ENCODE measurements at places on chromosomes 16 and 17.

GRCh38 chr17:33459078-33459940 lies 166.2 kb upstream of the ASIC2 start:
- DNase-seq: no peak

DNA sequence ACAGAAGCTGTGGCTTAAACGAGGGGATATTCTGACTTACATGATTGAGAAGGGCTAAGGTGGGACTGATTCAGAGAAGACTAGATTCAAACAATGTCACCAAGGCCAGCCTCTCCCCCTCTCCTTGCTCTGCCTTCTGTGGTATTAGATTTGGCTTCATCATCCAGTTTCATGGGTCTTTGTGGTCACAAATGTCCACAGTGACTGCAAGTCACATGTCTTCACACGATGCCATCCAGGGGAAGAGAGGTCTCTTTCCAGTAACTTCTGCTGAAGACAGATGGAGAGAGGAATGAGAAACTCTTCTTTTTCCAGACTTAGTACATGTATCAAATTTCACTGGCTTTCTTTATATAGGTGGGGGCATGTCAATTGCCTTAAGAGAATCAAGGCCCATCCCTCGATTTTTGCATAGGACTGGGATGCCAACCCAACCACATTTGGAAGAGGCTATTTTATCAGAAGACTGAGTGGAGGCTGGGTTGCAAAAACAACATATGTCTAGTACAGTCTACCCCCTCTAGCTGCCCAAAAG lies 57.3 kb upstream of the HNF1B start:
- no peak for DNase-seq

- no peak for DNase-seq
Observed at GRCh38 chr16:82010649-82011048, 621 bp downstream of the SDR42E1 start.

DNA sequence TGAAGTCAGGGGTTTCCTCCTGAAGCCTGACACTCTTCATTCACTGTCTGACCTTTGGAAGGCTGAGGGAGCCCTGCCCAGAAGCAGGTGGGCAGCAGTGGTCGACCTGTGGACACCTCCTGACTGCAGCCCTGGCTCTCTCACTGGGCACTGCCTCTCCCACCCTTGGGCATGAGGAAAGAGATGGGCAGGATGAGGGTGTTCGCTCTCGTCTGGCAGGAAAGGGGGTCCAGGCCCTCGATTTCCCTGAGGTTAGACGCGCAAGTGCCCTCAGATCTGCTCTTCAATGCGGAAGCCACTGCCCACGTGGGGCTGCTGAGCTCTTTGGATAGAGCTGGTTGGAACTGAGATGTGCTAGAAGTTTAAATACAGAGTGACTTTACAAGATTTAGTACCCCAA lies 171.9 kb downstream of the AHSP start:
- DNase-seq: no peak

- no peak for DNase-seq
Observed at GRCh38 chr17:39008633-39009032, 41.4 kb upstream of the FBXO47 start.

- DNase-seq: peak; percentile 63
Observed at GRCh38 chr17:29292071-29292991, 1.6 kb downstream of the NUFIP2 start.

DNA sequence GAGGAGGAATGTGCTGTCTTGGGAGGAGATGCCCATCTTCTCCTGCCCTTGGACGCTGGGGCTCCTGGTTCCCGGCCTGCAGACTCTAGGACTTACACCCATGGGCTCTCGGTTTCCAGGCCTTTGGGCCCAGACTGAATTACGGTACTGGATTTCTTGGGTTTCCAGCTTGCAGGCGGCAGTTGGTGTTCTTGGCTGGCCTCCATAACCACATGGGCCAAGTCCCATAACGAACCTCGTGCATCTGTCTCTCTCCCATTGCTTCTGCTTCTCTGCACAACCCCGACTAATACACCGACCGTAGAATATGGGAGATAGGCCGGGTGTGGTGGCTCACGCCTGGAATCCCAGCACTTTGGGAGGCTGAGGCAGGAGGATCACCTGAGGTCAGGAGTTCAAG lies 162.6 kb downstream of the SDK2 start:
- DNase-seq: no peak

DNA sequence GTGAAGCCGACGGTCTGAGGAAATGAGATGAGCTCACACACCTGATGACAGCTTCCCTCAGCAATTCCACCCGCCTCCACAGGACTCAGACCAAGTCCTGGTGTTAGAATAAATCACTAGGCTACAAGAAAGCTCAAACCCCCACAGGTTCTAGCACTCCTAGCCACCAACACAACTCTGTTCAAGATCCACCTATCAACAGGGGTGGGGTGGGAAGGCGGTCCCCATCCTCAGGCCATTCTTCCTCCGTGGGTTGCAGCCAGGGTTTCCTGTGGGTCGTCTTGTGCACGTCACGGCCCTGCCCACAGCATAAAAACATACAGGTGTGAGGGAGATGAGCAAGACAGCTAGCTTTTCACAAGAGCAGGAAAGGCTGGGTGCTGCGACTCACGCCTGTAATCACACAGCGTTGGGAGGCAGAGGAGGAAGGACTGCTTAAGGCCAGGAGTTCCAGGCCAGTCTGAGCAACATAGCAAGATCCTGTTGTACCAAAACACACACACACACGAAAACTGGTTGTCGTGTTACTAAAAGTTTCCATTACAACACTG lies 81.1 kb downstream of the ANKRD11 start:
- no peak for DNase-seq

DNA sequence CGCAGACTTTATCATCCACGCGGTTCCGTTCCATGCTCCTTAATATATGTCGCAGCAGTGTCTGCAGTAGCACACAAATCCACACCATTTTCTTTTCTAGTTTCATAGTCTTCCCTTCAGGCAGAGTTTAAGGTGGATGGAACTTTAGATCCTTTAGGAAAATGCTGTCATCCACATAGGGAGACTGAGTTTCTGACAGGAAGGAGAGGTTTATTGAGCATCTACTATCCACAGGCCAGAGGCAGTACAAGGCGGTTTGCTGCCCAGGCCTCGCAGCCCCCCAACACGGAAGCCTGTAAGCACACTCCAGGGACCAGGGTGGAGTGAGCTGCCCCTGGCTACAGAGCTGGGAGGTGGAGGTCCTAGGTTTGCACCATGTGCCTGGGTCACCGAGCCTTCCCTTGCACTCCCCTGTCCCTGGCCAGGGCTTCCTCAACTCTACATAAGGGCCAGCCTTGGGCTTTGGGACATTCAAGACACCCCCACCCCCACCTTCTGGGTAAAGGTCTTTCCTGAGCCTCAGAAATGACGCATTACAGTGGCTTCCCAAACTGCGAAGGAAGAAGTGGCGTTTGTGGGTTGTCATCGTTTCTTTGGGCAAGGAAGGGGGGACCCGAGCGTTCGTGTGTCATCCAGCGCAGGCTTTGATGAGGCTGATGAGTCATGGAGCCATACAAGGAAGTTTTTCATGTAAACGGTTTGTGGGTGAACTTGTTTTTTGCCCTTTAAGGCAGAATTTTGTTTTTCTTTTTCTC lies 146.5 kb upstream of the PLCG2 start:
- DNase-seq: no peak

- no peak for DNase-seq
Observed at GRCh38 chr17:39915559-39915958, 2.9 kb downstream of the GSDMB start.

GRCh38 chr17:59811209-59811608 lies 81.5 kb downstream of the TUBD1 start:
- no peak for DNase-seq

- no peak for DNase-seq
Observed at GRCh38 chr16:78684655-78685375, 585.4 kb downstream of the WWOX start.

GRCh38 chr16:50284131-50284911 lies 18.0 kb downstream of the ADCY7 start:
- DNase-seq: no peak

GRCh38 chr17:44903012-44903685 lies 3.9 kb upstream of the EFTUD2 start:
- DNase-seq: no peak
